Hippocampal formation (tissue), 2 donors: ENCODE measurements at places on chromosomes 5 and 9.

DNA sequence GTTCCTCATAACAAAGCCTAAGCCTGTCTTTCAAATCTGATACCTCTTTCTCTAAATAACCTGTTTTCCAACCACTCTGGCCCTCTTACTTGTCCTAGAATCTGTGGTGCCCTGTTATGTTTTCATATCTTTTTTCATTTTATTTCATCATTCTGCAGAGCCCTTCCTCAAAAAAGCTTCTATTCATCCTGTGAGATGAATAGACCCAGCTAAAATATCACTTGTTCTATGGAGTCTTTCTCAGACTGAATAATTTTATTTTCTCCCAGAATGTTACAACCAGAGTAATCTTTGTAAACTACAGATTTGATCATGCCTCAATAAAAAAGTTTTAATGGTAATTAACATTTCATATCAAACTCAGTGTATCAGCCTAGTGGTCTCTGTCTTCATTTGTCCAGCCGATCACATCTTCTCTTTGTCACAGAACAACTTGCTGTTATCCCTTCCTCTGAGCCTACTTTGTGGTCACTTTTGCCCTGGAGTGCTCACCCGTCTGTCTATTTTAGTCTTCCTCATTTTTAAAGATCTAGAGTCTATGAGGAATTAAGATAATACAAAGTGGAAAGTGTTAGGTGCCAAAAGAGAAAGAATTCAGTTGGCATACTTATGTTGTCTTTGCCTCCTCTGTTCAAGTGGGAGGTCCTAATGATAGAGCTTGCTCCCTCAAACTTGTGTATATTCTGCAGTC lies 77.8 kb downstream of the ZCCHC7 start:
- no peak for DNase-seq

GRCh38 chr5:109837231-109837861 lies 147.6 kb downstream of the MAN2A1 start:
- no peak for DNase-seq

GRCh38 chr9:78031444-78031892 lies at the start of gene GNAQ:
TSS of gene GNAQ (minus strand) at chr9:78031811. CDS start at chr9:78031235, 576 bp downstream.
- DNase-seq = no peak

- DNase-seq = no peak
Measured at GRCh38 chr9:107426126-107426525, 63.4 kb downstream of the KLF4 start.

DNA sequence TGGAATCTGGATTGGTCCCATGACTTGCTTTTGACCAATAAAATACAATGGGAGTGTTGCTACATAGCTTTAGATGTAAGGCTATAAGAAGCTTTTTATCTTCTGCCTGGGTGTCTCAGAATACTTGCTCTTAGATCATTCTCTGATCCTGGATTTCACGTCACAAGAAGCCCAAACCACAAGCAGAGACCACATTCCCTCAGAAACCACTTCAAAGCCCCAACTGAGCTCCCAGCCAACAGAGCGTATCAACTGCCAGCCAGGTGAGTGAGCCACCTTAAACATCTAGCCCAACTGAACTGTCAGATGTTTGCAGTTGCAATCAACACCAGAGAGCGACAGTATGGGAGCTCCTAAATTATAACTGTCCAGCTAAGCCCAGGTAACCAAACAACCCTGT lies 687.1 kb downstream of the TLE1 start:
- no peak for DNase-seq

- peak; percentile 19 for DNase-seq
Measured at GRCh38 chr5:124704594-124705284, 41.7 kb downstream of the ZNF608 start.

- DNase-seq = no peak
Measured at GRCh38 chr9:121299467-121300282, 31.7 kb downstream of the GSN start.

DNA sequence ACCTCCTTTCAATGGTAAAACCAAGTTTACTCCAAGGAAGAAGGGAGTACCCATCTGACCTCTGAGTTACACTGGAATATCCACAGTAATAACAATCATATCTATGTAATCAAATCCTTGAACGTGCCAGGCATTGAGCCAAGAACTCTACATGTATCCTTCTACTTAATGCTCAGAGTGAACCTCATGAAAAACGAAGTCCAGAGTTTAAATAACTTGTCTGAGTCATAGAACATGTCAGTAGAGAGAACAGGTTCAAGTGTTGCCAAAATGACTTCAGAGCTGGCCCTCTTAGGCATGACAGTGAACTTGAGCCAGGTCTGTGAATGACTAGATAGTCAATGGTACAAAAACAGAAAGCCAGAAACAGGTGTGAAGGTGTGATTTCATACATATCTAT lies 164.1 kb upstream of the ZNF618 start:
- DNase-seq = no peak

DNA sequence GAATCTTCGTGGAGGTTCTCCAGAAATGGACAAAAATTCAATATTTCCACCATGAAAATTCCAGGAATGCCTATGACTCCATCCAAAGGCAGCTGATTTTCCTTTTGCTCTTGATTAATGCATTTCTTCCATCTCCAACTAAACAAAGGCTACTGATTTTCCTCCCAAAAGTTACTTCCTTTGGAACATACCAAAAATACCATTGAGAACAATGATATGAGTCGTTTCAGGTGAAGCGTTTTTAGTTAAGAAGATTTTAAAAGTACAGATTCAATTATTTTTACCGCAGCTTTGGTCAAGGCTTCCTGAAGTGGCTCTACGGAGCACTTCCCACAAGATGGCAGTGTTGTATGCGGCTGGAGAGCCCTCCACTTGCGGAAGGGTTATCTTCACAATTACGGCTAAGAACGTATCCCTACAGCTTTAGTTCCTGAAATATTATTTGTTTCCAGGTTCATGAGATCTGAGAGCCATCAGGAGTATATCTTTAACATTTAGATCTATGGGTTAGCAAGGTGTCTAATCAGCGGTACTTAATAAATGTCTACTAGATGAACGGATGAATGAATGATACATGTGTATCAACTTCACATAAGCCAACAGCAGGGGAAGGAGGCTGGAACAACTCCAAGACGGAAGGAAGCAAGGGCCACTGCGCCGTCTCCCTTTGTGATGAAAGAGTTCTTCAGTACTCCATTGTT lies 35.9 kb upstream of the ARSB start:
- DNase-seq = peak; percentile 40

- no peak for DNase-seq
Measured at GRCh38 chr9:27203783-27204182, 93.2 kb downstream of the EQTN start.

DNA sequence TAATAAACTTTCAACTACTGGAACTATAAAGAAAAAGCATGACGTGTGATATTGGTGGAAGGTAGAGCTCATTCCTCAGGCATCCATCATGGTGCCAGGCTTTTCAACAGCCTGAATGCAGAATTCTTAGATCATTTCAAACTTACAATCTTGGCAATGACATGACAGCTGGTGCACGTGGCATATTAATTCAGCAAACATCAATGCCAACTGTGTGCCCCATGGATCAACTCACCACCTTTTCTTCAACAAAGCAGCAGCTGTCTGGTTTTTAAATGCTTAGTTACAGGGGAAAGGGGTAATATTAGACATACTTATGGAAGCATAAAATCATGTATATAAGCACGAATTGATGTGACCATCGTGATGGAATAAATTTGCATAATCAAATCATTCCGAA lies 56.0 kb upstream of the OR13F1 start:
- no peak for DNase-seq

GRCh38 chr5:171592736-171593135 lies 173.3 kb downstream of the FGF18 start:
- no peak for DNase-seq

- DNase-seq = no peak
Measured at GRCh38 chr9:74573640-74574191, 76.6 kb downstream of the RORB start.

DNA sequence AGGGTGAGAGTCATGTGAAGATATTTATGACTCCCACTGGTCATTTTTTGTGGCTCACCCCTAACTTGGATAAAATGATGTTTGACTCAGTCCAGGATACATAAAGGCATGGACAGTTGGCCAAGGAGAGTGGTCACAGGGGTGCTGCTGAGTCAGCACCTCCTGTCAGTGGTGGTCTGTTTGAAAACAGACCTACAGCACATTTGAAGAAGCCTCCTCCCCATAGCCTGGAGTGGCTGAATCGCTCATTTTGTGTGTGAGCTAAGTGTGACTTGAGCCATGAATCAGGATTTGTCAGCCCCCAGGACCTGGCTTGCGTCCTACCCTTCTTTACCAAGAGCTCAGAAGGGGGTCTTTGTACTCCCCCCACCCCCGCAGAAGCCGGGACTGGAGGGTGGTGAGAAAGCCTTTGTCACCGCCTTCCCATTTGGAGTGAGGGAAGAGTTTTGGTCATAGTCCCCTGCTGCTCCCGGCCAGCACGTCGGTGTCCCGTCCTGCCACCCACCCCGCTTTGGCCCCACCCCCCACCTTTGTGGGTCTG lies 35.6 kb downstream of the TRIO start:
- no peak for DNase-seq

DNA sequence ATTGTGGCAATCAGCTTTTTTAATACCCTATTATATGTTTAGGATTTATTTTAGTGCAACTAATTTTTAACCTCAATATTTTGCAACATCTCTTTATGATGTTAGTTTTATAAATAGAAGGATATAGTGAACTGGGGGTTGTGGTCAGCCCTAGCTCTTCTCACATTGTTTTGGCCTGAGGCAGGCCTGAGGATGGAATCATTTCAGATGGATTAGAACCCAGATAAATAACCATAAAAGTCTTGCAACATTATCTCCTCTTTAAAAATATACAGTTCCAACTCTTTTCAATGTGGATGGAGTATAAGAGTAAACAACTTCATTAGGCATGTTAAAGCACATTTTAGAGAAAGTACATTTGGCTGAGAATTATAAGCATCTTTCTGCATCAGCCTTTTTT lies 522.7 kb downstream of the NR2F1-AS1 start:
- no peak for DNase-seq

GRCh38 chr9:37971108-37971459 lies 67.2 kb upstream of the SLC25A51 start:
- DNase-seq = no peak

GRCh38 chr5:142717582-142718215 lies 31.8 kb upstream of the FGF1 start:
- no peak for DNase-seq

DNA sequence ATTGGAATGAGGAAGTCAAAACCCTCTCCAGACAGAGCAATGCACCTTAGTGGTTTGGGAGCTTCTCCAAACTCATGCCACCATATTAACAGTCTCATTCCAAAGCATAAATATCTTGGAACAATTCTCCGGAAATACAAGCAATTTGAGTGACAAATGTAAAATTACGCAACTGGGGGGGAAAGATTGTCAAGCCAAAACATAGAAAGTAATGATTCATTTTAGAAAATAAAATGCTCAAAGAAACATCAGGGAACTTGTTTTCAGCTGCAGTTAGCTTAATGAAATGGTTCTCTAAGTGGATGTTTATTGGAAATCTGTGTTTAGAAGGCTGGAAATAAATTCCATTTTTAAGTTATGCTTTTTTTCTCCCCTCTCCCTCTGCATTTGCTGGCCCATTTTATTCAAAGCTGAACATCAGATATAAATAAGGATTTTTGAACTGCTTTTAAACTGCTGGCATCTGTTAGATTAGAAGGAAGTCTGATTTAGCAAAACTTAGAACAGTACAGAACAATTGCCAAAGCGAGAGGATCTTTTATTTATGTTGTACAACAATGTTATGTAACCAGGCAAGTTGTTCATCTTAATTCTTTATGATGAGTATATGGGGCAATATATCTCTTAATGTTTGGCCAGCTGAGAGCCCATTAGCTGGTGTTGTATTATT lies 551.9 kb downstream of the PRELID2 start:
- peak; percentile 54 for DNase-seq

GRCh38 chr5:74212336-74212735 lies 428.2 kb downstream of the ENC1 start:
- DNase-seq = no peak
